ENCODE measurements at places on chromosomes 6 and 20.

DNA sequence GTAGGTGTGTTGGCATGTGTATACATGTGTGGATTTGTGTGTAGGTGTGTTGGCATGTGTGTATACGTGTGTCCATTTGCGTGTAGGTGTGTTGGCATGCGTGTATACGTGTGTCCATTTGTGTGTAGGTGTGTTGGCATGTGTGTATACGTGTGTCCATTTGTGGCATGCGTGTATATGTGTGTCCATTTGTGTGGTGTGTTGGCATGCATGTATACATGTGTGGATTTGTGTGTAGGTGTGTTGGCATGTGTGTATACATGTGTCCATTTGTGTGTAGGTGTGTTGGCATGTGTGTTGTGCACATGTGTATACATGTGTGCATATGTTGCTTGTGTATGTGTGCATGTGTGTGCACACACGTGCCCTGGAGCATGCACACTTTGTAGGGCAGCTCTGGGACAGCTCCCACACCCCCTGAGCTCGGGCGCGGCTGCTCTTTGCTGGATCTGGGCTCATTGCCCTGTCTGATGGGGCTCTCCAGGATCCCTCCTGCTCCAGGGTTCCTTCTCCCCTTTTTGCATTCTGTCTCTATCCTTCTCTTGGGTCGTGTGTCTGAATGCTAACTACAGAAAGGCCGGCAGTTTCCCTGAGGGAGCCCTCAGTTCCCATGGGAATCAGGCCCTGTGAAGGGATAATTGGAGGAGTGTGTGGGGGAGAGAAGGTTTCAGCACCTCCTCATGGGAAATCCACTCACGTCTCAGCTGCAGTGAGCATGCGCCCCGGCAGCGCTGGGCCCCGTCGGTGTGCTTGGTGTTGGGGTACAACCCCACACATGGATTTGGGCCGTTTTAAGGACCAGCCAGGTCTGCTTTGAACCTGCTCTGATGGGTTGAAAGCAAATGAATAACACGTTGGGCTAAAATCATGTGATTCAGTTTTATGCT, 102.0 kb downstream of the ERMARD start:
- DNase-seq, result no peak

DNA sequence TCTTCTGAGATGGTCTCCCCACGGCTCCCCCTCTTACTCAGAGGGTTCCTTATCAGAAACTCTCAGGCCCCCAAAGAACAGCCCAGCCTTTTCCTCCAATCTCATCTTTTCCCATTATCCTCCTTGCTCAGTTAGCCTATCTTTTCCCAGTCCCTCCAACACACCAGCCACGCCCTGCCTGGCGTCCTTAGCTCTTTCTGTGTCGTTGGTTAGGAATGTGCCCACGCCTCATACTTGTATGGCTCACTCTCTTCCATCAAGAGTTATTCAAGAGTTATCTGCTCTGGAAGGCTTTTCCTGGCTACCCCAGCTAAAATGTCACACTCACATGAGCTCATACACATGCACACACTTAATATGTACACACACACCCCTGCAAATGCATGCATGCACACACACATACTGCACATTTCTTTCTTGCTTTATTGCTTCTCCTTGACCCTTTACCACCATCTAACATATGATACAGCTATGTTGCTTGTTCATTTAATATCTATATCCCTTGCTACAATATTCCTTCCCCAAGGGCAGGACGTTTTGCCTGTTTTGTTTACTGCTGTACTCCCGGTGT, 37.6 kb downstream of the SLC2A10 start:
- DNase-seq, result no peak

- DNase-seq, result no peak
Observed at GRCh38 chr6:13559251-13559650, 15.2 kb upstream of the SIRT5 start.

DNA sequence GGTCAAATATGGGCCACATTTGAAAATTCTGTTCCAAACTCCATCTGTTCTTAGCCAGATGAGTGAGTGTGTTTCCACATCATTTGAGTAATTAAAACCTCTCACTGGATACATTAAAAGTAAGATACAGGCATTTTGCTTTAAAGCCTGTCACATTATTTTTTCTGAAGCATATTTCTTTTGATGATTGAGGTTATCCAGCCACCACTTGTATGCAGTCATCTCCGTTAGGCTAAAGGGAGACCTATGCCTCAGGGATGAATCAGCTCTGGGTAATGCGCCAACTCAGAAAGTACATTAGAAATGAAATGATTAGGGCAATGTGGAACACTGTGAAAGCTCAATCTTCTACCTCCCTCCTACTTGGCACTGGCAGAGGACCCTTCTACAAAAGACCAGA, 90.7 kb downstream of the SNAP25 start:
- no peak for DNase-seq

GRCh38 chr20:3651204-3651962, 11.8 kb downstream of the GFRA4 start:
- no peak for DNase-seq

GRCh38 chr6:38549180-38549579, 90.5 kb downstream of the BTBD9 start:
- DNase-seq, result no peak

GRCh38 chr6:119043265-119043664, 35.2 kb downstream of the FAM184A start:
- DNase-seq, result no peak

DNA sequence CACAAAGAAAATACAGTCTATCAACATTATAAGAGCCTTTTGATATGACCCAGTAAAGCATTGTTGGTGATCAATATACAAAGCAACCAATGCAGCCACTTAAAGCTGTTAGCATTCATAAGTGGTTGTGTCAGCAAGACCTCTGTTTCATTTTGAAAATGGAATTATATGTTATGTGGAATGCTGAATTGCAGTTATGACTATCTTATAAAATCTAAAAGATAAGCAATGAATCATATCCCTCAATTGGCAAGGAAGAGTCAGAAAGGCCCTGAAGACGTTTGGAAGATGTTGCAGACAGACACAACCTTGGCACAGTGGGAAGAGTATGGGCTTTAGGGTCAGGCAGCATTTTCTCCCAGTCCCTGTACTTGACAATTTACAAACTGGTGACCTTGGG, 93.8 kb upstream of the RNF217 start:
- no peak for DNase-seq

DNA sequence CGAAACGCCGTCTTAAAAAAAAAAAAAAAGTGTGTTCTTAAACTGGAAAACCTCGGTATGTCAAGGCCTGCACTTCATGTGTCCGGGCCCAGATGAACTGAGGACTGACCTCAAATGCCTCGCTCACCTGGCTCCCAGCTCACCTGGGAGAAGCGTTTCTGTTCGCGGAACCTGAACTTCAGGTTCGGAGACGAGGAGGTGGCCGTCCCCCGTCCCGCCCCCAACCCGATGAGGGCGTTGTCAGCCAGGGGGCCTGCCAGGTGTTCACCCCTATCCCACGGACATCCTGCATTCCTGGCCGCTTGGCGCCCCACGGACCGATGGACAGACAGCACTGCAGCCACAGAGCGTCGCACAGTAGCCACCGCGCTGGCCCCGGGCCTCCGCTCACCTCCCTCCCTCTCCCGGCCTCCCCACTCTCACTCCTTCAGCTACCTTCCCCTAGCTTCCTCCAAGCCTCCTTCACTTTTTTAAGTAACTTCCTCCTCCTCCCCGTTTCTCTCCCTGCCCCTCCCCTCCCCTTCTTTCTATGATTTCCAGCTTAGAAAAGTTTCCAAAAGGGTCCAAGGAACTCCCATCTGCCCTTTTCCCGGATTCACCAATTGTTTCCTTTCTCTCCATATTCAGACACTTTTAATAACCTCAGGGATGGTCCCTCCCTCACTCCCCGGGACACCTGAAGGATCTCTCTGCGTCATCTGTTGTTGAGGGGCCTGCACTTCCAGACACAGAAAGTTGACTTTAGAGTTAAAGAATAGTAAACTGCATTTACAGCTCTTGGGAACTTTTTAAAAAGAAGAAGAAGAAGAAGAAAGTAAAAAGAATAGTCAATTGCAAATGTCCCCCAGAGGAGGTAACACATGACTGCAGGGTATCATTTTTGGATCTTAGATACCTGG, 22.7 kb upstream of the MCM3 start:
- DNase-seq, result no peak

DNA sequence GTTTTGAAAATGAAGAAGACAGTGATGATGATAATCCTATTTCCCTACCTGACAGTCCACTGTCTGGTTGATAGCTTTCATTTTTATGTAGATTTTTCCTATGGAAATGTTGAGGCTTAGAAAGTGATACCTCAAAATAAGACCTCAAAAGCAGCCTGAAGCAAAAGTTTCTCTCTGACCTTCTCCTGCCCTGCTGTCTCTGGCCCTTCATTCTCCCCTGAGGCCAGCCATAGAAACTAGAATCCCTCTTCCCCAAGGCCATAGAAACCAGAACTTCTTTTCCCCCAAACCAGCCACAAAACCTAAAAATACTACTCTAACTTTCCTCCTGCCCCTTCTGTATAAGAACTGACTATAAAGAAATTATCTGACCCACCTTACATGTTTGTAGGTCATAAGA, 52.6 kb upstream of the GCM1 start:
- no peak for DNase-seq

- no peak for DNase-seq
Observed at GRCh38 chr6:39812496-39812852, 20.3 kb downstream of the DAAM2 start.

- no peak for DNase-seq
Observed at GRCh38 chr6:46898006-46898405, 23.7 kb downstream of the ADGRF5 start.

DNA sequence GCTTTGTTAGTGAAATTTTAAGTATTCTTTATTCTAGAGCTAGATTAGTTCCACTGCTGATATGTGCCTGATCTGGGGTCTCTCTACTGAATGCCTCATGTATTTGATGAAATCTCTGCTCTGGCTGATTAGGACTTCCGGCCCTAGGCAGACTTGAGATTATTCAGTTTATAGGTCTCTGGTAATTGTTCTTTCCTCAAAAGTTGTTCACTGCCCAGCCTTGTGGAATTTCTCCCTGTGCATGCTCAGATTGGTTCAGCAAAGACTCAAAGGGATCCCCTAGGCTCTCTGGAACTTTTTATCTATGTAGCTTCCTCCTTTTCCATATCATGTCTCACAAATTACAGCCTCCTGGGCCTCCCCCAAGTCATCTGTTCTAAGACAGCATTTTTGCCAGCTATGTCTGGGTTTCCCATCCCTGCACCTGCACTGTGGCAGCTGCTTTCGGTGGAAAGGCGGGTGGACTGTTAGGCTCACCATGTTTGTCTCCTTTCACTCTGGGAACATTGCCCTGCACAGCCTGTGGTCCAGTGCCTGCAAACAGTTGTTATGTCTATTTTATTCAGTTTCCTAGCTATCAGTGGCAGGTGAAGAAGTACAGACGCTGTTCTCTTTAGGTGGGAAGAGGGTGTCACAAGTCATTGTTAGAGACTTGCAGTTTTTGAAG, 73.7 kb downstream of the RPP40 start:
- DNase-seq, result no peak

- peak; percentile 79 for DNase-seq
Observed at GRCh38 chr20:53859684-53860083, 210.7 kb downstream of the BCAS1 start.

DNA sequence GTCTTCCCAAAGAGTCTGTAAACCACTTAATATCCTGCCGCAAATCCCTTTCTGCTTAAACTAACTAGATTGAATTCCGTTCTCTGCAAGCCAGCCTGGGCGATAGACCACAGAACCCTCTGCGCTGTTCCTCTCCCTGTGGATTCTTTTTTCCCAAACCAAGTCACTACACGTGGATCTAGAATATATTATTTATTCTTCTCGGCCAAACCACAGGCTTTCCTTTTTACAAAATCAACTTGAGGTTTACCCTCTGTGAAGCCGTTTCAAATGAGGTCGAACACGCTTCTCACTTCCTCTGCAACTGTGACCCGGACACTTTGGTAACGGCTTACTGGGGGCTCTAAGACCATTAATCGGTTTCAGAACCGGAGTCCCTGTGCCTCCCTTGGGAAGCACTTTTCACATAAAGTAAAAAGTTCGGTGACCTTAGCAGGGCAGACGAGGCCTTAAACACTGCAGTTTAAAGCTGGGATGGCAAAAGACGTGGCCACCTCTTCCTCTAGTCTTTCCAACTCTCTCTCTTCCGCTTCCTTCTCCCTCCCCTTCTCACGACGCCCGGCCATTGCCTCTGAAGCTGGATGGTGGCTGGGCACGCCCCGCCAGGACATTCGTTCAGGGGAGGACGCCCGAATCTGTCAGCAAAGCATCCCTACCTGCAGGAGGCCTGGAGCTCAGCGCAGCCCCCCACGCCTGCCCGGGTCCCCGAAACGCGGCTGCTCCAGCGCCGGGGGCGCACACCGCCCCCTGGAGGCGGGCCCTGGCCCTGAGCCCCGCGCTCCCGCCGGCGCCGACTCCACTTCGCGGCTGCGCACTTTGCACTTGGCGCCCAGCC, 55.0 kb upstream of the FOXC1 start:
- DNase-seq, result peak; percentile 89

- DNase-seq, result no peak
Observed at GRCh38 chr6:33175436-33176069, 16.7 kb downstream of the COL11A2 start.

DNA sequence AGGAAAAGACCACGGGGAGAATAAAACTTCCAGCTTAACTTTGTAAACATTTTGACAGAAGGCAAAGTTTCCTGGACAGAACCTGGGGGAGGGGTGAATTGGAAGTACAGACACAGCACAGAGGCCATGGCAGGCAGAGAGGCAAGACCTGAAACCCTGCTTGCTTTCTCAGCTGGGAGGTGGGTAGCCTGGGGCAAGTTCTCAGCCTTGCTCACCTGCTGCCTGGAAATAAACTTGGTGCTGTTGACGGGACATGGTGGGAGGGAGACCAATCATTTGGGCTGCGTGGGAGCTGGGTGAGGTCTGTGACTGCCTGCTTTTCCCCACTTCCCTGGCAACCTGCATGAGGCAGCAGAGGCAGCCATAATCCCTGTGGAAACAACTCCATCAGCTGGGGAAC, 221.3 kb downstream of the MOXD1 start:
- no peak for DNase-seq

DNA sequence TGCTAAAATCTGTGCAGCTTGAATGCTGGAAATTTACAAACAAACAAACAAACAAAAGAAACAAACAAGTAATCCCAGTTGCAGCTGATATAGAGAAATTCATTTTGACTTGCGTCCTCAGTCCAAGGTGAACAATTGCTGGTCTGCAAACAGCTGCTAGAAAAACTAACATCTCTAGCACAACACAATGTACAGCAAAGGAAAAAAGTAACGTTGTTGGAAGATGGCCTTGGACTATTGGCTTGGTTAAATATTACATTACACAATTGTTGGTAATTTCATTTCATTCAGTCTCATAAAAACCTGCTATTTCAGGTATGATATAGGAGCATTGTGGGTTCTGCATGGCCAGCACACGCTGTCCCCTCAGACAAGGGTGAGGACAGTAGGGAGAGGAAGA, 50.0 kb downstream of the STMND1 start:
- DNase-seq, result no peak

- DNase-seq, result no peak
Observed at GRCh38 chr20:2244993-2245392, 50.8 kb upstream of the TGM3 start.
